ENCODE measurements at places on chromosomes 2 and 18. TPM values are rescaled to one million over a fixed set of nuclear protein-coding genes. Genes with fewer than 3 reads are reported as not detected.

The TFPI gene
- total RNA-seq: 66.9 TPM

The KIAA2012 gene
- total RNA-seq: not detected

The MYO7B gene
- under 0.01 TPM for total RNA-seq

The LYPD1 gene
- 0.22 TPM for total RNA-seq

The SCN9A gene
- total RNA-seq: 43.0 TPM

The SOWAHC gene
- total RNA-seq: 16.3 TPM

The MPP4 gene
- 2.0 TPM for total RNA-seq

The MALL gene
- 18.1 TPM for total RNA-seq

The FEV gene
- not detected for total RNA-seq

The C1GALT1C1L gene
- total RNA-seq: 0.50 TPM

The RBM43 gene
- total RNA-seq: 4.8 TPM

The GPR75 gene
- total RNA-seq: 1.1 TPM

The HOXD4 gene
- 0.22 TPM for total RNA-seq

The LAMA3 gene
- 30.5 TPM for total RNA-seq

The PHOSPHO2 gene
- 1.5 TPM for total RNA-seq

The RAD51AP2 gene
- not detected for total RNA-seq

The CCDC150 gene
- total RNA-seq: 6.4 TPM

The CAPN14 gene
- total RNA-seq: 0.12 TPM

The SERPINB10 gene
- 1.00 TPM for total RNA-seq

The MEP1B gene
- total RNA-seq: not detected

The SLC5A7 gene
- total RNA-seq: not detected

The GPR35 gene
- 0.55 TPM for total RNA-seq

The SLC66A2 gene
- 42.7 TPM for total RNA-seq

The PRSS56 gene
- total RNA-seq: not detected

The CD8B2 gene
- not detected for total RNA-seq

The NRP2 gene
- total RNA-seq: 159 TPM

The TEX44 gene
- total RNA-seq: not detected

The KIF1A gene
- not detected for total RNA-seq

The COL6A3 gene
- 2,978 TPM for total RNA-seq

The FSHR gene
- not detected for total RNA-seq

The GREB1 gene
- 3.0 TPM for total RNA-seq

The ATF2 gene
- total RNA-seq: 44.6 TPM

The SKOR2 gene
- not detected for total RNA-seq

The GKN2 gene
- total RNA-seq: not detected

The CENPA gene
- 7.7 TPM for total RNA-seq

The FRZB gene
- total RNA-seq: 0.12 TPM

The ALK gene
- total RNA-seq: under 0.01 TPM

The PLEKHH2 gene
- 11.7 TPM for total RNA-seq

The ABCG8 gene
- not detected for total RNA-seq

The IMMT gene
- total RNA-seq: 56.9 TPM

The ELOA2 gene
- total RNA-seq: not detected

The TP53I3 gene
- 31.3 TPM for total RNA-seq

The POMC gene
- total RNA-seq: 1.1 TPM

The PSD4 gene
- 5.1 TPM for total RNA-seq

The GPR155 gene
- 3.5 TPM for total RNA-seq
